ENCODE measurements at places on chromosomes 7 and 10. TPM values are rescaled to one million over a fixed set of nuclear protein-coding genes. Genes with fewer than 3 reads are reported as not detected.

Gene CRPPA
- 4.1 TPM for total RNA-seq

DNA sequence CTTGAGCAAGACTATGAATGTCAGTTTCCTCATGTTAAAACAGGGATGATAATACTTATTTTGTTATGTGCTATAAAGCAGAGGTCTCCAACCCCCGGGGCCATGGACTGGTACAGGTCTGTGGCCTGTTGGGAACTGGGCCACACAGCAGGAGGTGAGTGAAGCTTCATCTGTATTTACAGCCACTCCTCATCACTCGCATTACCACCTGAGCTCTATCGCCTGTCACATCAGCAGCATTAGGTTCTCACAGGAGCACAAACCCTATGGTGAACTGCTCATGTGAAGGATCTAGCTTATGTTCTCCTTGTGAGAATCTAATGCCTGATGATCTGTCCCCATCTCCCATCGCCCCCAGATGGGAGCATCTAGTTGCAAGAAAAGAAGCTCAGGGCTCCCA, 365.3 kb upstream of the SMIM30 start:
- DNase-seq = no peak

DNA sequence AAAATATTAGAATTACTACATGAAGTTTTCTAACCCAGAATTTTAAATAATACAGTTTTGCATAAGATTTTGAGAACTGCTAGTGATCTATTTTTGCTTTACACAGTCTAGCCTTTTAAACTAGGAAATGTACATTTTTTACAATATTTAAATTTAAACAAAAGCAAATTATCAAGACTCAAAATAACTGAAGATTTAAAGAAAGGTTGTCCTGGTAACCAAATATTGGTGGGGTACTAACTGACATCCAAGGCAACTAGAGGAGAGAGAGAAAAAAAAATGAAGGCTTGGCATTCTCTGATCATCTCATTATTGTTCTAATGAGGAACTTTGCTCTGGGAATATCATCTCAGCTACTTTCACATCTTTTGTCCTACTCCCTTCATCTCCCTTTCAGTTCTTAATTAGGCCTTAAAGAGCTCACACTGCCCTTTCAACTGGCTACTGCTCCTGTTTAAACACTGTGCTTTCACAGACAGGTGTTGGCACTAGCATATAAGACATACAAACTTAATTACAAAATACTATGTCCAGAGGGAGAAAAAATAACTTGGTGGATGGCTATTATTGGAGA, 33.7 kb downstream of the RAB11FIP2 start:
- no peak for DNase-seq

GRCh38 chr7:90689260-90689659, 93.1 kb downstream of the CDK14 start:
- DNase-seq = no peak

Gene ARHGAP21
- total RNA-seq = 79.2 TPM

GRCh38 chr10:112304267-112304859, 21.2 kb downstream of the TECTB start:
- DNase-seq = no peak

- no peak for DNase-seq
These were observed 704.9 kb upstream of the AUTS2 start for GRCh38 chr7:68893411-68893810.

DNA sequence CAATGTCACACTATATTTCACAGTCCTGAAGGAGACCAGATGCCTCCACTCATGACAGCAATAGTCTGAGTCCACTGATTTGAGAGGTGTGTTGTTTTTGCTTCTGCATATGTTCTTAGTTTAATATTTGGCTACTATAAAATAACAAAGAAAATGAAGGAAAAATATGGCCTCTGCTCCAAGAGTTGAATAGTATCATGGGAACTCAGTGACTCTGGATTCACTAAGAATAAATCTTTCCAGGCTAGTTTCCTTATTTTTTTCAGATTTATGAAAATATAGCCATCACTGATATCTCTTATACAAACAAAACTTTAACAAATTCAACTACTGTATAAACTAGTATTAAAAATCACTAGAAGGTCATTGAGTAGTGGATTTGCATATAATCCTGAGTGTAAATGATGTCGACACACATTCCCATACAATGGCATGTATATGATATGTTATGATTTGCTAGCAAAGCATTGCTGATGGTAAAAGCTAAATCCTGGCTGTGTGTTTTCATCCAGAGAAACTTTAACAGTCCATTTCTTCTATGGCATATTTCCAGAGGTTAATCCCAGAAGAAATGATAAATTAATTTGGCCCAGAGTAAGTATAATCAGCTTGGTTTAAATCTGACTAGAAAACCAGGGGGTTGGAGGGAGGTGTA, 66.0 kb upstream of the VIPR2 start:
- peak; percentile 29 for DNase-seq

DNA sequence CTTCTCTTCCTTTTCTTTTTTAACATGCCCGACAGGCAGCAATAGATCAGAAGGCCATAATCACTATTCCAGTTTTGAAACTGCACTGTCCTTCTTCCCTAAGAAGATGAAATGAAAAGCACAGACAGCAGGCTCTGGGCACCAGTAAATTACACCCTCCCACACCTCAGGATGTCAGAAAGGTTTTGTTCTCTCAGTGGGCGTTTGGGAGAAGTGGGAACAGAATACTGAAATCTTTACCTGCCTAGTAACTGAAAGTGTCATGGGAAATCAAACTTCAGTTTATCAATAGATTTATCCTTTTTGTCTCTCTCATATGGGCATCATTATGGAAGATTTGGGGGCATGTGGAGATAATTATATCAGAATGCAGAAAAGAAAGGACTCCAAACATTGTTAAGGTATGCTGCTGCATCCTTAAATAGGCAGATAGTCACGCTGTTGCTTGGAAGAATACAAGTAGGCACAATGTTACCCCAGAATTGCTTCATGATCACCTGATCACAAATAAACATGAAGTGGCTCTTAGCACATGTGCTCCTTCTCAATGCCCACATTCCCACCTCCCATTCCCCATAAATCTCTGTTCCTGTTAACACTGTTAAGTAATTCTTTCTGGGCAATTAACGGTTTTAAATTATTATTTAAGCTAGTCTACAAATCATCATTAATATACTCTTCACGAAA, 113.3 kb downstream of the DOCK4 start:
- no peak for DNase-seq

- DNase-seq = no peak
These were observed 15.4 kb upstream of the SH2B2 start for GRCh38 chr7:102271158-102271798.

DNA sequence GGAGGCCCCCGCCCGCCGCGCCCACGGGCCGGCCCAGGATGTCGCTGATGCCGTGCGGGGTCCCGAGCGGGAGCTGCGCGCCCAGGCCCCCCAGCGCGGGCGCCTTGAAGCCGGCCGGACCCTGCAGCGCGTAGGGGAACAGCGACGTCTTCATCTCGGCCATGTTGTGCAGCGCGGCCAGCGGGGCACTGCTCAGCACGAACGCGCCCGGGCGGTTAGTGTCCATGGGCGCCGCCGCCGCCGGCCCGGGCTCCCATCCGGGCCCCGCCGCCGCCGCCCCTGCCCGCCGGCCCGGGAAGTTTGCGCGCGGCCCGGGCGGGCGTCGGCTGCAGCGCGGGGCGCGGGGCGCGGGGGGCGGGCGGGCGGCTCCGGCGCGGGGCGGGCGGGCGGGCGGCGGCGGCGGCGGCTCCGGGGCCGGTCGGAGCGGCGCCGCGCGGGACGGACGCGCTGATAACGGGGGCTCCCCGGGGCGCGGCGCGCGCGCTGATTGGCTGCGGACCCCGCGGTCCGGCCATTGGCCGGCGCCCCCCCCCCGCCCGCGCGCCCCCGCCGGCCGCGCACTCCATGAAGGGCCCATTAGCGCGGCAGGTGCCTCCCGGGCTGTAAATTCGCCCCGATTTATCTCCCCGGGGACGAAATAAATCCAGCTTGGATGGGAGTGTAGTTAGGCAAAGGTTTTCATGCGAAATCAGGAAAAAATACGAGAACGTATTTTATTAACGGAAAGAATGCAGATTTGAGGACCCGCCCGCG, at the start of gene NKX6-2:
Gene NKX6-2 (minus strand): TSS at position 425 of the 753 bp plus-strand sequence. CDS start 199 bp downstream, at position 226.
- DNase-seq = no peak

GRCh38 chr10:25724241-25724640, 209.8 kb upstream of the MYO3A start:
- DNase-seq = no peak

GRCh38 chr10:54159924-54160323, 641.1 kb downstream of the PCDH15 start:
- no peak for DNase-seq

GRCh38 chr10:43879742-43880141, 231.1 kb upstream of the ZNF32 start:
- DNase-seq = no peak

GRCh38 chr7:106216517-106216922, 68.3 kb downstream of the NAMPT start:
- no peak for DNase-seq

Gene ELFN1
- 3.1 TPM for total RNA-seq

Gene AGR2
- 21.7 TPM for total RNA-seq

DNA sequence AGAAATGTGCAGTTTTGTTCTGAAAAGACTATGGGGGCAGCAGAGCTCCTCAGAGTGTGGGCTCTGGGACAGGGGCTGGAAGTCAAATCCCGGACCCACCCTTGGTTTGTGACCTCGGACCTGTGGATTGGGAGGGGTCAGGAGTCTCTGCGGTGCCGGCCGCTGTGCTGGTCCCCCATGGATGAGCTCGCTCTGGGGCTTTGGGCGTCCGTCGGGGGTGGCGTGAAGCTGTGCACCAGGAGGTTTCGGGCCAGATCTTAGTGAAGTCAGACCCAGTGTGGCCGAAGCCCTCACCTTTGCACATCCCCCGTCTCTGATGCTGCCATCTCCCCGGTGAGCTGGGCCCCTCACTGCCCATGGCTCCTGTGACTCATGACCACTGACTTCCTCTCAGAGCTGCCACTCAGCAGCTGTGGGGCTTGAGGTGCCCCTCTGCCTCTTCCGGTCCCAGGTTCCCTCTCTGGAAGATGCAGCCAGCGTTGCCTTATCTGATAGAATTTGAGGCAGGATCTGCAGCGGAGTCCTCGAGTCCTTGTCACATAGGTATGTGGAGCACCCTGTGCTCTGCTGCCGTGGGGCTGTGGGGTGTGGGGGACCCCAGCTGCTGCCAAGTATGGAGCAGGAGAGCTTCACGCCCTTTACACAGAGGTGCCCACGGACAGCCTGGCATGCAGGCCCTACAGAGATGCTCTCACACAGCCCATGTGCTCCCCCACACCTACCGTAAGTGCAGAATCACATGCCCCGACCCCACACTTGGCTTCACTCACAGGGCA, 11.4 kb upstream of the SCART1 start:
- DNase-seq = no peak

GRCh38 chr10:25888627-25889026, 45.4 kb upstream of the MYO3A start:
- DNase-seq = no peak

Gene GIMAP8
- total RNA-seq = 5.4 TPM

Gene NPC1L1
- total RNA-seq = 0.30 TPM

- no peak for DNase-seq
These were observed 77.7 kb downstream of the OSBPL3 start for GRCh38 chr7:24902276-24902675.

DNA sequence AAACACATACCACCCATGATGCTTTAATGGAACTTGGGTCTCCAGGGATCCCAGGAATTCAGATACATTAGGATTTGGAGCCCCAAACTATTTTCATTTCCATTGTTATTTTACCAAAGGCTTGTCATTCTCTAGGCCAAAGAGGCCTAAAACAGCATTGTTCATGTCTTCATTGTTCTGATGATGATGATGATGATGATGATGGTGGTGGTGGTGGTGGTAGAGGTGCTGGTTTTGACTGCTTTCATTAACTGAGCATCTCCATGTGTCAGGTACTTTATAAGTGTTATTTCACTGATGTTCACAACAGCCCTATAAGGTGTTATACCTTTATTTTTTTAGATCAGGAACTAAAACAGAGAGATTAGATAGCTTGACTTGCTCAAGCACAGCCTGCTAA, 12.2 kb upstream of the RBM20 start:
- no peak for DNase-seq

DNA sequence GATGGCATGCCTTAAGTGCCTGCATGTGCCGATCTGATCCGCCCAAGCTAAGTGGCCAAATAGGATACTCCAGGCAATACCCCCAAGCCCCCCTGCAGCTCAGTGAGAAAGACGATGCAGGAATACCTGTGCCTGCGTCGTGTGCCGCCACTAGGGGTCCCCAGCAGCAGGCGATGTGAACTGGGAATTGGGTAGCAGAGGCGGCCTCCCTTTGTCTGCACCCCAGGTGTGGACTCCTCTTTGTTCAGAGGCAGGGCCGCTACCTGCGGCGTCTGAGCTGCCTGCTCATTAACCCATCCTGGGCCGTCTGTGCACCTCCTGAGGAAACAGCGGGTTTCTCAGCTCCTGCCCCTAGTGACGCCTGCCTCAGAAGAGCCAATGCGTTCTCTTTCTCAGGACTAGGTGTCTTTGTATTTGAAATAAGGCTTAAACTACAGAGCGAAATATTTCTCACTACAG, 4.8 kb upstream of the CHN2 start:
- peak; percentile 14 for DNase-seq

- no peak for DNase-seq
These were observed 102.0 kb downstream of the STRA8 start for GRCh38 chr7:135335628-135336139.

DNA sequence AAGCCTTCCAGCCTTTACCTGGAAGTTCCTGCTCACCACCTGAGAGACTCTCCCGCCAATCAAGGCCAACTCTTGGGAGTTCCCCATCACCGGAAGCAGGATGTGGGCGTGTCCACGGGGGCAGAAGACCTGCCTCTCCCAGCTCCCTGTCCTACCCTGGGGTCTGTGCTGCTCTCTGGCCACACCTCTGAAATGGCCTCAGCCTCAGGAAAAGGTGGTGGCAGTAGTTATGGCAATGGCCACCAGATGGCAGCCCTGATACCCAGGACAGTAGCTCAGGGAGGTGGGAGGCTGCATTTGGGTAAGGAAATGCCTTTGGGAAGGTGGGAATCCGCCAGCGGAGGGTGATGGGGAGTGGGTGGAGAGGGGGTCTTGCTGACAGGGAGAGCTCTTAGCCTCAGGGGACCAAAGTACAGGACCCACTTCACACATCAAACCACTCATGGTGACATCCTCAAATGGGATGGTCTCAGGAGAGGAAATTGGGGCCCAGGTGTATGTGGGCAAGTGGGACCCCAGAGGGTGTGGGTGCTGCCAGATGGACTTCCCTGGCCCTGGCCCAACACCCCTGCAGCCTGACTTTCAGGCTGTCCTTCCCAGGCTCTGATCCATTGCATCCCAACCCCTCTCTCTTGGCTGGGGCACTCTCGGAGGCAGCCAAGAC, 33.9 kb downstream of the KAZALD1 start:
- DNase-seq = no peak

GRCh38 chr7:19619122-19619521, 89.7 kb downstream of the POLR1F start:
- no peak for DNase-seq

- DNase-seq = peak; percentile 90
These were observed 172.1 kb downstream of the SLC16A9 start for GRCh38 chr10:59537501-59537900.

Measured in skin of body (tissue), 3 donors.